GM23338 (cell line): ENCODE measurements at places on chromosomes 4 and X. TPM values are rescaled to one million over a fixed set of nuclear protein-coding genes. Genes with fewer than 3 reads are reported as not detected.

DNA sequence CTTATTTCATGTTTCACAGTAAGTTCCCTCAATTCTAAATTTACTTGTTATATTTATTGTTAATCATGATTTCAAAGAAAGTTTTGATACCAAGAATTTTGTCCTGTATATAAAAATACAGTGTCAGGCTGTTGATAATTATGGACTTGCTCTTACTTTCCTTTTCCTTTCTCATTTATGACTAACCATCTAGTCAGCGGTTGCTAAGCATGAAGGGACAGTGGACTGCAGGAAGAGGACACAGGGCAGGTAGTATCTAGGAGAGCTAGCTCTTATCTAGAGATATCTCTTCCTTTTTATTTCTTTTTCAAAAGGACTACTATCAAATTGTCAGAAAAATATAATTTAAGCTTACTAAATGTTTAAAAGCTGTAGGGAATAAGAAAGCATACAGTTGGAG, 1.6 kb downstream of the OPRPN start:
- H3K36me3 ChIP-seq: no peaks in the 10 kb centered on the region
- no peaks in the 10 kb centered on the region for H3K27me3 ChIP-seq
- H3K4me1 ChIP-seq: no peaks in the 10 kb centered on the region
- no peak for DNase-seq

GRCh38 chr4:151555151-151555945, 146.4 kb downstream of the FHIP1A start:
- no peak overlapping the region for H3K27ac ChIP-seq
- H3K4me3 ChIP-seq: no peak overlapping the region
- peaks cover 30% of the 10 kb centered on the region for H3K4me1 ChIP-seq
- no peaks in the 10 kb centered on the region for H3K36me3 ChIP-seq

DNA sequence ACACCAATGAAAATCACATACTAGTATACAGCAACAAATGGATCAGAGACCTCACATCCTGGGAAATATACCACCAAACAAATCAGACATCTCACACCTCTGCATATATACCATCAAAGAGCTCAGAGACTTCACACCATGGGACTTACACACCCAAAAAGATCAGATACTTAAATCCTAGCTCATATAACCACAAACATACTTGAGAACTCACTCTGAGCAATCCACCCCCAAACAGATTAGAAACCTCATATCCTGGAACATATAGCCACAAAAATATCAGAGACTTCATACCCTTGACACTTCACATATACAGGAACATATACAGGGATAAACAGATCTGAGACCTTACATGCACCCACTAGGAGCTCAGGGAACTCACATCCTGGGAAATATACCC, 32.1 kb downstream of the SUV39H1 start:
- H3K27me3 ChIP-seq: no peaks in the 10 kb centered on the region
- no peaks in the 10 kb centered on the region for H3K4me1 ChIP-seq
- H3K27ac ChIP-seq: no peak overlapping the region
- H3K36me3 ChIP-seq: no peaks in the 10 kb centered on the region

GRCh38 chr4:79850626-79851025, 222.4 kb downstream of the ANTXR2 start:
- no peak overlapping the region for H3K27ac ChIP-seq
- H3K27me3 ChIP-seq: no peaks in the 10 kb centered on the region
- no peak overlapping the region for H3K4me3 ChIP-seq

DNA sequence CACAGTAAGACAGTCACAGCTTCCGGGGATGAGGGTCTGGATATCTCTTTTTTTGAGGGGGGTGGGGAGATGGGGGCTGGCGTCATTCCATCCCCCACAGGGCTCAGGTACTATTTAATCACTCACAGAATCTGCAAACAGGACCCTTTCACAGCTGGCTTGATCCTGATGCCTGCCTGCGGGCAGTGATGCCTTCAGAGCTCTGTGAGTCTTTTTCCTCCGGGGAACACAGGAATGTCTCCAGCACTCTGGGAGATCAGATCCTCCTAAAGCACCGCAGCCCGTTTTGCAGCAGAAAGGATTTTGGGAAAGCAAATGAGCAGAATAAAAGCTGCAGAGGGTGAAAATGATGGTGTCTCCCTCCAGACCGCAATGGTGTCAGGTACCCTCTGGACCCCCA, 13.2 kb upstream of the SHOX start:
- peaks cover 6% of the 10 kb centered on the region; the same call in 1 of the 2 replicates for H3K4me1 ChIP-seq
- no peak overlapping the region for H3K4me3 ChIP-seq
- no peaks in the 10 kb centered on the region for H3K36me3 ChIP-seq
- H3K27me3 ChIP-seq: peaks cover 61% of the 10 kb centered on the region

DNA sequence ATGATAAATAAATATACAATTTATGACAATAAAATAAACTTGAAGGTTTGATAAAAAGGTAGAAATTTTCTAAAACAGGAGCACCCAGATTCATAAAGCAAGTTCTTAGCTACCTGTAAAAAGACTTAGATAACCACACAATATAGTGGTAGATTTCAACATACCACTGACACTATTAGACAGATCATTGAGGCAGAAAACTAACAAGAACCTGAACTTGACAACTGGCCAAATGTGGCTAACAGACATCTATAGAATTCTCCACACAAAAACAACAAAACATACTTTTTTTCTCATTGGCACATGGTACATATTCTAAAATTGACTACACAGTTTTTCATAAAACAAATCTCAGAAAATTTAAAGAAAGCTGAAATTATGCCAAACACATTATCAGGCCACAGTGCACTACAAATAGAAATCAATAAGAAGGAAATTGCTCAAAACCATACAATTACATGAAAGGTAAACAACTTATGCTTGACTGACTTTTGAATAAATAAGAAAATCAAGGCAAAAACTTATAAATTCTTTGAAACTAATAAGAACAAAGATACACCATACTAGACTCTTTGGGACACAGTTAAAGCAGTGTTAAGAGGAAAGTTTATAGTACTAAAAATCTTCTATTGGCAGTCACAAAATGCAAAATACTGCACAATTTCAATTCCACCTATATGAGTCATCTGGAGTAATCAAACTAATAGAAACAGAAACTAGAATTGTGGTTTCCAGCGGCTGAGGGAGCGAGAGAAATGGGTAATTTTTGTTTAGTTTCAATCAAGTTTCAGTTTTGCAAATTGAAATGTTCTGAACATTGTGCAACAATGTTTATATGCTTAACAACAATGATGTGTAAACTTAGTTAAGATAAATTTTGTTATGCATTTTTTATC, 925.6 kb downstream of the SH3BGRL start:
- H3K36me3 ChIP-seq: no peaks in the 10 kb centered on the region
- H3K4me1 ChIP-seq: no peaks in the 10 kb centered on the region
- H3K4me3 ChIP-seq: no peak overlapping the region
- DNase-seq: no peak

DNA sequence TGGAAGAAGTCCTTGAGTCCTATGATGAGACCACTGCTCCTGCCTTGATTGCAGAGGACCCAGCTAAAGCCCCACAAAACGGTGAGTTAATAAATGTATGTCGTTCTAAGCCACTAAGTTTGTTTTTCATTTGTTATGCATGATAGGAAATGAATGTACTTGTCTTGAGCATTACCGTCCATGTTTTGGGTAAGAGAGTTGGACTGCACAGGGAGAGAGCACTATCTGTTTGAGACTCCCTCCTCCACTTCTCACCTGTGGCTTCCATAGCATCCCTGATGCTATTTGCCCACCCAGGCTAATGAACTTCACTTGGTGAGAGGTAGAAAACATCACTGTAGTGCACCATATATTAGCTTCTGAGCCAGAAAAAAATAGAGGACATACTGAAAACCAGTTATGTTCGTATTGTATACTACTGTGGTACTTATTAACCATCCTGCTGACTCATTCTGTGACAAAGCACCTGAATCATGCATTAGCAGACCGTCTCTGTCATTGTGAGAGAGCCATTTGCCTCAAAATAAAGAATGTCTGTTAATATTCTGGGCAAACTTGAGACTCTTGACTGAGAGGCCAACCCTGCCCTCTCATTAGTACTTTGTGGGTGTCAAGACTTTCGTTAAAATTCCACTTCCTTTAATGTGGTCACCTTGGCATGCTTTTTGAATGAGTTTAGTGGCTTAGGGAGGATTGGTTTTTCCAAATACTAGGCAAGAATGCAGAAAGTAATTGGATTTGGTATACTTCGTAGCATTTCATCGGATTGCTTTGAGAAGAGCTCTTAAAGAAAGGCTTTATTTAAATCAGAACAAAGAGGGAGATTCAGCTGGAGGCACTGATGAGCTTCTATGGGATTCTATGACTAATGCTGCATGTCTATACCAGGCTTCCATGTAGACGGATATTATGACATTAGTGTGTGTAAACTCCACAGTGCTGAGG, 99.3 kb upstream of the GRPR start:
- H3K4me1 ChIP-seq: no peaks in the 10 kb centered on the region
- no peak for DNase-seq
- H3K27me3 ChIP-seq: no peaks in the 10 kb centered on the region
- H3K36me3 ChIP-seq: no peaks in the 10 kb centered on the region

DNA sequence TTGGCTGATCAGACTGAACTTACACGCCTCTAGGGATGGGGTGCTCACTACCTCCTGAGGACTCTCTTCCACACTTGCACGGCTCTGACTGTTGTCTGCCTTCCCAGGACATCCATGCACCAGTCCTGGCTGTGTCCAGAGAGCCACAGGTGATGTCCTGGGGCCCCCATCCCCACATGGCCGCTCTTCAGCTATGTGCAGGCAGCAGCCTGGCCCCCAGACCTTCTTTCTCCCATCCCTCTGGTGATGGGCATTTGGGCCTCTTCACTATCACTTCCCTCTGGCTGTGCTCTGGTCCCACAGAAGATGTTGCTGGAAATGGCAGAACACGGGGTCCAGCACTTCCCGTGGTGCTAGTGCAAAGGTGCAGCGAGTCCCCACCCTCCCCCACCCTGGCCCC, 40.9 kb upstream of the HMX1 start:
- H3K4me3 ChIP-seq: no peak overlapping the region
- no peaks in the 10 kb centered on the region for H3K4me1 ChIP-seq

DNA sequence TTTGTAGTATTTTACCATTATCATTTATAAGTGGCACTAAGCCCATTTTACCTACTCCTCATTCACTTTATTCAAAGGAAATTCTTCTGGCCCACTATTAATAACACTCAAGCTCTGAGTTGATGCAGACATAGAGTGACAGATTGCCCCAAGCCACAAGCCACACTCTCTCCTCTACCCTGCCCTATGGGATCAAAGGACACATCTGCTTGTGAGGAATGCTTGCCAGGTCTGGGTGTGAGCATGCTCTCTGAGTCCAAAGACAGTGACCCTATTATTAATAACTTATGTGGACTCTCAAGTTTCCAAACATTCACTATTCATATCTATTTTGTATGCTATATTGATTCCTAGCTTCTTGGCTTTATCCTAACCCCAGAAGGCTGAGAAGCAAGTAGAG, 18.5 kb downstream of the ETNPPL start:
- H3K4me1 ChIP-seq: no peaks in the 10 kb centered on the region
- H3K36me3 ChIP-seq: no peaks in the 10 kb centered on the region
- DNase-seq: no peak
- no peak overlapping the region for H3K27ac ChIP-seq

CPZ gene
- 37.3 and 43.1 TPM in 2 replicates for total RNA-seq

SCRG1 gene
- not detected in 2 replicates for total RNA-seq

SERPINA7 gene
- total RNA-seq: not detected in 2 replicates

C4orf54 gene
- not detected in 2 replicates for total RNA-seq
